Stimulated activated CD4-positive, alpha-beta T cell treated with anti-CD3 and anti-CD28 coated beads, Interleukin-12 subunit alpha, Interleukin-12 subunit beta, amount 100 ng/mL, for 48 hours (primary cell): ENCODE measurements at places on chromosomes 5 and 9.

GRCh38 chr9:118439441-118439840 is 735.2 kb downstream of the TLR4 start:
- no peak for DNase-seq

GRCh38 chr5:168883281-168883741 is 304.1 kb upstream of the PANK3 start:
- DNase-seq = no peak

GRCh38 chr9:76358628-76359280 is 35.5 kb downstream of the RFK start:
- DNase-seq = no peak

DNA sequence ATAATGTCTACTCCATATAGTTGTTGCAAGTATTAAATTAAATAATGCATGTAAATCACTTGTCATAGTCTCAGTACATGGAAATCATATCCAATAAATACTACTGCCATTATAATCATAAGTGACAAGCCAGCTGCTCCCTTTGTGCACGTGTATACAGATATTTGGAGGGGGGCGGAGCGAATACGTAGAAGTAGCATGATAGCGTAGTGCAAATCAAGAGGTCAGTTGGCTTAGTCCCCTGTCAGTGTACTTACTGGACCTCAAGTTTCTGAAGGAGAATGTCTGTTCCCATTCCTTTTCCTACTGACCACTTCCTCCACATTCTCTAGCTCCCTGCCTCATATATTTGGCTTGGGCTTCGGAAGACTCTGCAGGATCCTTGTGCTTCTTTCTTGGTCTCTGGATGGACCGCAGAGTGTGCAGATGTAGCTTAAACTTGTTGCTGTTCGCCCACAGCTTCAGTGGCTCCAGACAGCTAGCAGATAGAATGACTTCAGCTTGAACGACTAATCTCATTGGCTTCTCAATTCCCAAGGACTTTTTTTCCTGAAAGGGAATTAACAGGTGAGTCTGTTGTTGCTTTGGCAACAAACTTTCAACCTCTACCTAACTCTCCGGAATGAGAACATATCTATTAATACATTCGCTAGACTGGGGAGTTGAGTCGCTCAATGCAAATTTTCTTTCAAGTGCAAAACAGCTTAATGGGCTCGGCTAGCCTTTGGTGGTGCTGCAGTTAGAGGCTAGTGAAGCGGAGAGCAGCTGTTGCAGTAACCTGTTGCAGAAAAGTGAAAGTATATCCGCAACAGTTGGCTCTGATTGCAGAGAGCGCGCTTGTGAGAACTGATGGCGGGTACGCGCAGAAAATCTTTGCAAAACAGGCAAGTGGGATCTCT is at the start of gene PCDHB1:
Gene PCDHB1 (plus strand): TSS at position 753 of the 899 bp plus-strand sequence. CDS start 97 bp downstream, at position 850.
- DNase-seq = no peak

GRCh38 chr9:17090041-17090440 is 44.8 kb upstream of the CNTLN start:
- DNase-seq = no peak

- no peak for DNase-seq
Observed at GRCh38 chr5:174325961-174326360, 280.5 kb downstream of the NSG2 start.

DNA sequence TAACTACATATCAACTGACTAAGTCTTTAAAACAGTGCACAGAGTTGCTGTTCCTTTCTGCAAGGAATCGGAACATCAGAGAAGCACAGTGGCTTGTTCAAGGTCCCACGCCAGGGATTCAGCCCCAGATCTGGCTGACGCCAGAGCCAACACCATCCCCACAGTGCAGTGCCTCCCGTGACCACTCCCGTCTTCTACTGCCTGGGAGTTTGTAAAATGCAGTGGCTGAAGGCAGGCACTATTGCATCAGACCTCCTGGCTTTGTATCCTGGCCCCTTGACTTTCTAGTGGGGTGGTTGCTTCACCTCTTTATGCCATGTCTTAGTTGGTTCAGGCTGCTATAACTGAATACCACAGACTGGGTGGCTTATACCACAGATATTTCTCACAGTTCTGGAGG is 131.0 kb downstream of the NSG2 start:
- no peak for DNase-seq

DNA sequence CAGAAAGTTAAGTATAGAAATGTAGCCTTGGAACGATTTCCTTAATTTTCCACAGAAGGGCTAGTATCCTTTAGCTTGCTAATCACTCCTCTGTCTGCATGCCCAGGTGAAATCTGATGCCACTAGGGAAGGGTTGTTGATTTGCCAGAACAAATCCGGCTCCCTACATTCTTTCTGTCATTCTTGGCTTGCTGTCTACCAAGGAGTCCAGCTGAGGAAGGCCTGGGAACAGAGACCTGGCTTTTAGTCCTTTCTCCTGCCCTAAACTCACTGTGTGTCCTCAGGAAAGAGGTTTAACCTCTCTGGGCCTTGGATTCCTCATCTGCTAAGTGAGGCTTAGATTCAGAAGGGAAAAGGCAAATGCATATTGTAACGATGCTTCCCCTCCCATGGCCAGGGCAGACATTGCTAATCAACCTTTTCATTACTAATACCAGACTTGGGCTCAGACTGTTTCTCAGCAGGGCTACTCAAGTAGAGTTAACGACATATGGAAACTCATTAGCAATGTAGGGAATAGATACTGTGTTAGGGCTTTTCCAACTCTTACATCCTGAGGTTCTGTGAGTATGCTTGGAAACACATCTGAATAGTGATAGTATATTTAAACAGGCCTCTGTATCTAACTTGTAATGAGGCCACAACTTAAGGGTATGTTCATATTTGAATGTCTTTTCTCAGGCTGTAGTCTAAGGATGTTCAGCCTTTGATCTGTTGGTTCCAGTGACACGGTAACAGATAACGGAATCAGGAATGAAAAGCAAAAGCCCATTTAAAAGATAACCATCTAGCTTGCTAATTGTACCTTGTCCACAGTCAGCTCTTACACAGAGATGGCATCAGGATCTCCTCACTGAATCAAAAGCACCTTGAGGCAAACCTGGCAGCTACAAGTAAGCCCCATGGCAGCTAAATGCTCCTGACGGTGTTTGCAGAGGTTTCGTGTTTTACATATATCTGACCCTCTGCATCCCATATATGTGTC is 4.1 kb downstream of the GALNT10 start:
- DNase-seq = no peak

DNA sequence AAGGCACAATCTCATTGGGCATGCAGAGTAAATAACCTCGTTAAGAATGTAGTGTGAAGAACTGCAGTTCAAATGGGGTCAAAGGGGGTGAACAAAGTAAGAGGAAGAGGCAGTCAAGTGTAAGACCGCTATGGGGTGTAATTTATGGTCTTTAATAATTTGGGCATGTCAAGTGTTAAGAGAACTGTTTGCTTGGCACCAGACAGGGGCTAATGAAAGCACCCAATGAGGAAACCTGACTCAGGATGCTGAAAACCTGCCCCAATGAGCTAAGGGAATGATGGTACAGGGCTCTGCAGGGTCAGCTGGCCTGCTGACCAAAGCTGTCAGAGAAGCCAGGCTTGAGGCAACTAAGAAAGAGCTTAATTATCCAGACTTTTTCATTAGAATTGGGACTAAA is 368.1 kb downstream of the DTWD2 start:
- no peak for DNase-seq

- no peak for DNase-seq
Observed at GRCh38 chr9:124217836-124218437, 39.8 kb upstream of the NEK6 start.

- no peak for DNase-seq
Observed at GRCh38 chr9:137096785-137097546, 10.2 kb downstream of the MAN1B1 start.

GRCh38 chr5:29229461-29229860 is 1964.0 kb upstream of the CDH6 start:
- no peak for DNase-seq

DNA sequence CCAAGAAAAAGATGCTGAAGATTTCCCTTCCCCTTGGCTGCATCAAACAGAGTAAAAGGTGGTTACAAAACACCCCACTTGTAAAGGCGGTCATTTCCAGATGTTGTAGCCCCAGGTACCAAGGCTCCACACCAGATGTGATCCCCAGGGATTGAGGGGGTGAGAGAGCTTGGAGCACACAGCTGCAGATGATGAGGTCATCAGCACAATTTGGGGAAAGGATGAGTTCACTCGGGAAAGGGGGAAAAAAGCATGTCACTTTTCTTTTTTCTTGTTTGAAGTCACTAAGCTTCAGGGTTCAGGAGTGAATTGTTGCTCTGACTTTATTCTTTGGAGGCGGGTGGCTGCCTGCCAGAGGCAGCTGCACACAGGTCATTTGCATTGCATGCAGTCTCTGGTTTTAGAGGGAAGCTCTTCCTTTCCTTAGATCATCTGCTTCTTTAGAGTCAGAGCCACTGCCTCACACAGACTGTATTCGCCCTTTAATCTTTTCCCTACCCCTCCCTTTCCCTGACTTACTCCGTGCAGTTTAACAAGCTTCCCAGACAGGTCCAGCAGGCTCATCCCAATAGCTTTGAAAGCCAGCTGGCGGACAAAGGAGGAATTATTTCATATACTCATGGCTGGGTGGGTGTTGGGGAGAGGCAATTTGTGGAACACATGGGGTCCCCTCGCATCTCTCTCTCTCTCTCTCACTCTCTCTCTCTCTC is 409.3 kb upstream of the SLC24A2 start:
- DNase-seq = no peak

GRCh38 chr9:114225561-114226212 is 70.3 kb downstream of the COL27A1 start:
- DNase-seq = no peak

- DNase-seq = no peak
Observed at GRCh38 chr5:146880966-146881365, 2.4 kb upstream of the PPP2R2B start.

DNA sequence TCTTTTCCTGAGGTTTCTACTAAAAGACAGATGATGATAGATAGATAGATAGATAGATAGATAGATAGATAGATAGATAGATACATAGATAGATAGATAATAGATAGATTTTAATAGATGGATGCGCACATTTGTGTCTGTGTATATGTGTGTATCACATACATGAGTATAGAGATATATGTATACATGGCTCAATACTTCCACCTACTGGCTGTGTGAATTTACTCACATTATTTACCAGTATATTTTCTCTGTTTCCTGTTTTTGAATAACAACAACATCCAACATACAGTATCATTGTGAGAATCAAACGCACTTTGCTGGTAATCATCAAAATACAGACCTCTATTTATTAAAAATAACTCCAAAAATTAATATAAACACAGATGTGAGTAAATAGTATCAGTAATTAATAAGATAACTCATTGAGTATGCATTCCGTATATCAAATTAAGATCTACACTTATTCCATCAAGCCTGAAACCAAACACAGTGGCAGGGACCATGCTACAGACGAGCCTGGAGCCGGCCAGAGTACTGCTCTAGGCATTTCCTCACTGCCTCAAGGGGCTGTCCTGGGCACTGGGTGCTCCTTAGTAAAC is 338.0 kb downstream of the SEMA5A start:
- DNase-seq = no peak

DNA sequence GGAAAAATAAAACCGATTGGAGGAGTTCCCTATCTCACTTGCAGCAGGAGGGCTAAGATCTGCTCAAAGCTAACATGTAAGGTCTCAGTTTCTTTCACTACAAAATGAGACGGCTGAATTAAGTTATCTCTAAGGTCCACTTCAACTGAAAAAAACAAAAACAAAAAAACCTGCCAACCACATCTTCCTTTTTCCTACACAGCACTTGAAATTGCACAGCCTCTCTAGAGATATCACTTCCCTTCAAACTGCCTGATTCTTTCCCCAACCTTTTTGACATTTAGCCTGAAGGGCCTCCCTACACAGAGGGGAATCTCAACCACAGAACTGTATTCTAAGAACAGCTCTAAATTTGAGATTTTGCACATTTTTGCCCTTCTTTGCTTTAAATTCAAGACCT is 227.9 kb upstream of the TARS1 start:
- DNase-seq = no peak

- no peak for DNase-seq
Observed at GRCh38 chr5:51997949-51998348, 614.7 kb downstream of the ISL1 start.

DNA sequence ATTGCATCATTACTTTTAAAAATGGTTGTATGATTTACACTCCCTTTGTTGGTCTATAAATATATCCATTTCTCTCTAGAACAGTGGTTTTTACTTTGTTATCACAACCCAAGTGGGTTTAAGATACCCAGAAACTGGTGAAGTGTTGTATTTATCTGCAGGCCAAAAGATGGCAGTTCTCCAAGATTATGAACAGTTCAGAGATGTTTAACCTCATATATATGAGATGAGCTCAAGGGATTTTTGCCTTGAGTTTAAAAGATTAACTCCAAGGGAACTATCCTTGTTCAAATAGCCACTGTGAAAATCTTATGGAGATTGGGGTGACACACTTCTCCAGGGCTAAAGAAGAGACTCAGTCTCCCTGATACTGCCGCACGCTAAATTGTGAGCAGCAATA is 572.6 kb downstream of the TLE4 start:
- DNase-seq = no peak

DNA sequence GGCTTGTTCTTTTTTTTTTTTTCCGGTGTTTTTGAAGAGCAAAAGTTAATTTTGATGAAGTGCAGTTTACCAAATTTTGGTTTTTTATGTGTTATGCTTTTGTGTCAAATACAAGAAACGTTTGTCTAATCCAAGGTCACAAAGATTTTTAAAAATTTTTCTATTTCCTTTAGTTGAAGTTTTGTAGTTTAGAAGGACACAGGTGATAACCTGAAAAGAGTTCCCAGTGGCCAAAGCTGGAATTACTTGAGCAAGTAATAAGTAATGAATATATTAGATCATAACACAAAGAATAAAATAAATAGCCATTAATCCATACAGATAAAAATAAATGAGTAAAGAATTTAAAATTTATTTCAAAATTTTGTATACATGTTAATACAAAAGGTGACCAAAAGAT is 71.5 kb downstream of the FCHO2 start:
- DNase-seq = no peak

- DNase-seq = no peak
Observed at GRCh38 chr9:123997665-123998277, 13.8 kb upstream of the LHX2 start.

GRCh38 chr9:78871086-78871451 is 574.1 kb downstream of the PSAT1 start:
- no peak for DNase-seq

GRCh38 chr5:178466342-178466741 is 123.9 kb downstream of the COL23A1 start:
- no peak for DNase-seq

- DNase-seq = no peak
Observed at GRCh38 chr5:78929833-78930232, 55.3 kb downstream of the ARSB start.
